PC-3 (cell line): ENCODE measurements at places on chromosomes 16 and 17. TPM values are rescaled to one million over a fixed set of nuclear protein-coding genes. Genes with fewer than 3 reads are reported as not detected.

The VTN gene
- not detected in 2 replicates for total RNA-seq

DNA sequence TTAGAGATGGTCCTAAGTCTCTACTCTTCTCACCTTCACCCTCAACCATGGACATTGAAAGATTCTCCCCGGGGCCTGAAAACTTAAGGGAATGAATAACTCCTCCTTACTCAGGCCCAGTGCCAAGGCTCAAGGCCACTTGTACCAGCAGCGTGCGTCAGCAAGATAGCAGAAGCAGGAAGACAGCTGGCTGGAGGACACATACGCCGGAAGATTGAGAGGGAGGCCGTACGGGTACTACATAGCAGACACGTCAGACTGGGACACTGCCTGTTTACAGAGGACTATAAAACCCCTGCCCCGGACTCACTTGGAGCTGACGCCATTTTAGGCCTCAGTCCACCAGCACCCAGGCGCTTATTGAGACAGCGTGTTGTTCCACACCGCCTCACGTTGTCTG is 75.8 kb upstream of the MED13 start:
- no peak for DNase-seq

The MPV17L gene
- total RNA-seq, result 4.5 and 6.0 TPM in 2 replicates

- DNase-seq, result no peak
Observed at GRCh38 chr16:1997494-1998359, 8.0 kb downstream of the SYNGR3 start.

The STAT5A gene
- not detected in 2 replicates for total RNA-seq

DNA sequence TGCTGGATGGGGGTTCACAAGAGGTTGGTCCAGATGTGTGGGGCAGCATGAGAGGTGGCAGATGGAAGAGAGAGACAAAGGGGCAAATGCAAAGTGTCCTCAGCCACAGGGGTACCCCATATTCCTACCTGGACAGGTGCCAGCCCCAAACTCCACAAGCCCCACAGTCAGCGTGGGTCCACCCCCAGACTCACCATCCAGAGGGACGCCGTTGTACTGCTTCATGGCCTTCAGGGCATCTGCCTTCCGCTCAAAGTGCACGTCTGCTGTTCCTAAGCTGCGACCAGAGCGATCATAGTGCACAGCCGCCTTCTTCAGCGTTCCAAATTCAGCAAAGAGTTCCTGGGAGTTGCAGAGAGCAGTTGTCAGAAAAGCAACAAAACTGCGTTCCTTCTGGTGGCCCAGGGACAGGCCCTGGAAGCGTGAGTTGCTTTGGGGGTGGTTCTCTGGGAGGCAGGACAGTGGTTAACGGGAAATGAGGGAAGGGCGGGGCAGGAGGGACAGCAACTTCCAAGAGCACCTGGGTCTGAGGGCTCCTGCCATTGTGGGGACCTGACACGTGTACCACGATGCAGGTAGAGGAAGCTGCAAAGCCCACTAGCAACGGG is 2.3 kb downstream of the ALYREF start:
- no peak for DNase-seq

DNA sequence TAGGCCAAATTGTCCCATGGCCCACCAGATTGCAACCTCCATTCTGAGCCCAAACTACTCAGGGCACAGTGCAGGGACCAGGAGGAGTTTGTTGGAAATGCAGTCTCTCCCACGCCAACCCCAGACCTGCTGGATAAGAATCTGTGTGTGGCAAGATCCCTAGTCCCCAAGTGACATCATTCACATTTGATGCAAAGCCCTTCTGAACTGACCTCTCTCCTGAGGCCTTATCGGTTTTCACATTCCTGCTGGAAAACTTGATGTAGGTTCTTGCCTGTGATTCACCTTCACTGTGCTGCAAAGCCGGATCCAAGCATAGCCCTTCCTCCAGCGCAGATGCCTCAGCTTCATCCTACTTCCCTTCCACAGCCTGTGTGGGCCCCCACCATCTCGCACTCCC is 6.6 kb upstream of the SHCBP1 start:
- DNase-seq, result no peak

- no peak for DNase-seq
Observed at GRCh38 chr16:12096828-12097522, 120.4 kb downstream of the SNX29 start.

- DNase-seq, result peak; percentile 10
Observed at GRCh38 chr16:23428351-23428750, 24.6 kb downstream of the COG7 start.

GRCh38 chr16:84541999-84542817 is 37.7 kb upstream of the MEAK7 start:
- DNase-seq, result no peak

DNA sequence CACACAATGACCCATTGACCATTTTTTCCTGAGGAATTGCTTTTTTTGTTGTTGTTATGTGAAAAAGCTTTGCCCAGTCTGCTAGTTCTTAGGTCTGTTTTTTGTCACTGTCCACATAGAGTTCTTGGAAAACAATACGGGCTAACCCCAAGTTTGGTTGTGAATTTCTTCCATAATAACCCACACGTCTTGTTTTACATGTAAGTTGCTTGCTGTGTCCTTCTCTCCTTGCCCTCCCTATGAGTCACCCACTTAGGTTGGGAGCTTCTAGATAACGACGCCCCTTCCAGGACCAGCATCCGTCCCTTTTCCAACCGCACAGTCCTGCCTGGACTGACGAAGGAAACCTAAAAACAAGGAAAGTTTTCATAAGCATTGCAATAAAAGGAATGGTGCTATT is 175.3 kb upstream of the HS3ST3A1 start:
- no peak for DNase-seq

The PLEKHH3 gene
- total RNA-seq, result 20.1 and 27.8 TPM in 2 replicates

DNA sequence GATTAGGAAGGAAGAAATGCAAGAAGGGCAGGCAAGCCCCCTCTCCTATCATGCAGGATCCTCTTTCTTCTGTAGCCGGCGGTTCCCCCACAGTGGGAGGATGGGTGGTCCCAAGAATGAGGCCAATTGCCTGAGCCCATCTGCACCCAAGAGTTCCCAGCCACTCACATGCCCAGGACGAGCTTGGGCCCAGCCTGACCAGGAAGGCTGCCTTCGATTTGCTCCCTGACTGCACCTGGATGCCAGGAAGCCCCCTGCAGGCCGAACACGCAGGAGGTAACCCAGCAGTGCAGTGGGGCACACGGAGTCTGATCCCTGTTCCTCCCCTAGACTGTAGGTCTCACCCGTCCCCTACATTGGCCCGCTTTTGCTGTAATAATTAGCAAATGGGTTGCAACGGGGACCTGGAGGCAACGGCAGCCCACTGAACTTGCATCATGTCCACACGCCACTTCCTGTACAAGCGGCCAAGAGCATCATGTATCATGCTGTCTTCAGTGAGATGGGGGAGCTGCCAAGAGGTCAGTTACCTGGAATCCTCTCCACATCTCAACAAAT is 67.5 kb downstream of the AMFR start:
- DNase-seq, result no peak

The PITPNM3 gene
- total RNA-seq, result 7.1 and 9.7 TPM in 2 replicates

GRCh38 chr16:67910158-67910557 is 17.1 kb downstream of the PSKH1 start:
- no peak for DNase-seq
